ENCODE measurements at places on chromosomes 12 and 14.

- no peak for ATAC-seq
Observed at GRCh38 chr12:71639341-71639760, 24.3 kb downstream of the ZFC3H1 start.

DNA sequence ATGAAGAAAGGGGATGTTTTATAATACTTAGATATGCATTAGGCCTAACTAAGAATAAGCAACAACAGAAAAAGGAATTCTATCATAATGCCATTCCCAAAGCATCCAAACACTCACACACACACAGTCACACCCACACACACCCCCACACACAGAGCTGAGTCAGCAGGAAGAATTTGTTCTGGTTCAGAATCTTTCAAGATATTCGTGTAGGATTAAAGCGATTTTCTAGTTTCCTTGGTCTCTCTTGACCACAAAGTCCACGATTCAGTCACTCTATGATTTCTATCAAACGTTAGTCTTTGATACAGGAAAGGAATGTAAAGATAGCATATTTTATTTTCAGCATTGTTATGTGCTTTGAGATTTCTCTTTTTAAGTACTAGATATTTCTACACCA lies 382.6 kb upstream of the DCN start:
- no peak for ATAC-seq

DNA sequence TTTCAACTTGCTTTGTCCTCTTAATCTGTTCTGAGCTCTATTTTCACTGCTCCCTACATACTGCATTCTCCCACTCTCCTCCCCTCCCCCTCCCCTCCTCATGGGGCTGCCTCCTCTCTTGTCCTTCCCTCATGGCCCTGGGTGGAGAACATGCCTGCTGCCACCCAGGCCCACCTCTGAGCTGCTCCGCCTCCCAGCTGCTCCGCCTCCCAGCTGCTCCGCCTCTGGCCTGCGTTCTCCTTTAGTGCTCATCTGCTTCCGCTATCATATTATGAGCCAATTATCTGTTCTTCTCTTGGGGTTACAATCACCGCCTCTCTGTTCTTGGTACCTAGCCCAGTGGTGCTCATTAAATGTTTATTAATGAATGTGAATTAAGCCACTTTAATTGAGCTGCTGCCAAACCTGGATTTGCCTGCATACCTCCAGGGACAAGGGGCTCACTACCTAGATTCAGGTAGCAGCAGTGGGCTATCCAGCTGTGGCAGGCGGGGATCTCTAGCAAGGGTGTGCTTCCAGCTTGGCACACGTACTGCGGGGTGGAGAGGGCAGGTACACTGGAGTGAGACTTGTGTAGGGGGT lies 32.0 kb upstream of the FAM181A start:
- ATAC-seq, result peak; percentile 84

DNA sequence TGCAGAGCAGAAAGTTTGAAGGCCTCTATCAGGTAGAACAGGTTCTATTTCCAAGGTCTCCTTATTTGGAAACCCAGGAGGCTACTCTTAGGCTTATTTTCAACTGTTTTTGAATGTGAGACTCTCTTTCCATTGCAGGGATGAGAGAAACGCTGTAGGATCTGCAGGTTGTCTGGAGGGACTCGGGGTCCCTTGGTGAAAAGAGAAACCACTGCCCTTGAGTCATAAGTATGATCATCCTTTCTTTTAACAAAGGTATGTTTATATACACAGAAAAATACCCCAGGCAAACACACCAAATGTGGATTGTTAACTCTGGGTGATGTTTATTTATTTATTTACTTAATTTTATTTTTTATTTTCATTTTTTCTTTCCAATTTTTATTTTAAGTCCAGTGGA lies 57.8 kb upstream of the MAX start:
- ATAC-seq, result no peak

DNA sequence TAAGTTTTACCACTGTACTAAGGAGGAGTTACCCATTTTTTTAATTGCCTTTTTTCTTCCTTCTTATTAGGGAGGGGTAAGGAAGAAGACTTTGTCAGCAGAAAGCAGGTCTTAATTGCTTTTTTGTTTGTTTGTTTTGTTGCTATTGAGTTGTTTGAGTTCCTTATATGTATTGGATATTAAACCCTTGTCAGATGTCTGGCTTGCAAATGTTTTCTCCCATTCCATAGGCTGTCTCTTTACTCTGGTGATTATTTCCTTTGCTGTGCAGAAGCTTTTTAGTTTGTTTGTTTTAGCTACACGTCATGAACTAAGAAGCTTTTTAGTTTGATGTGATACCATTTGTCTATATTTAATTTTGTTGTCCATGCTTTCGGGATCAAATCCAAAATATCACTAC lies 13.3 kb downstream of the SPIC start:
- ATAC-seq, result no peak

- ATAC-seq, result no peak
Observed at GRCh38 chr12:54376596-54376995, 7.9 kb downstream of the ZNF385A start.

DNA sequence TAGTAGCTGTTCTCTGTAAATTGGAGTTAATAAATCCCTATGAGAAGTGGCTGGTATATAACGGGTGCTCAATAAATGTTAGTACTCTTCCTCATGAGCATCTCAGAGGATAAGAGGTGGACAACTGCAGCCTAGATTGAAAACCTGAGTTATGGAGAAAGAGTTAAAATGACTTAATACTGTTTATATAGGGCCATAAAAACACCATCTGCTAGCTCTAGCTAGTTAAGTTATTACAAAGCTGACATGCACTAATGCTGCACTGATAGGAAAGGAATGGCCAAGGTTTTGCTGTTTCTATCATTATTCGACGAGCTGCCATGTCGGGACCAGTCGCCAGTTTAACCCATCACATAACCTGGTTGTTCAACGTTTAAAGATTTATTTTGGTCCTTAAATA lies 72.0 kb upstream of the SEL1L start:
- no peak for ATAC-seq

DNA sequence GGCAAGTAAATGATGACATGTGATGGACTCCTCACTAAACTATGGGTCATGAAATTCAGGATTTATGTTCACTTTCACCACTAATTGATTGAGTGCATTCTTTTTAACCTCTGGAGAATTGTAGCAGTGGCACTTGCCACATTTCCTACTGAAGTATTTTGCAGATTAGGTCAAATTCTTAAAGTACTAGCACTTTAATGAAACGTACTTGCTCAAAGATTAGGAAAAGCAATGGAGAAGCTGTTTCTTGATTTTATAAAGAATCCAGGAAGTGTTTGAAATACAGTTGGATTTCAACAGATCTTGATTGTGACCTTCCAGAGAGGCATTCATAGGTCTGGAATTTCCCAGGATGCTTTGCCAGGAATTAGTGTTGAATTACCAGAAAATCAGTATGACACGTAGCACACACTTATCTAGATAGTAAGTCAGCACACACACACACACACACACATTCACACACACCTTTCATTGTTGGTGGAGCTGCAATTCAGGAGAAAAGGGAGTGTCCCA lies 162.6 kb downstream of the MYRFL start:
- peak; percentile 69 for ATAC-seq

GRCh38 chr12:69330475-69331473 lies 17.4 kb upstream of the LYZ start:
- peak; percentile 74 for ATAC-seq

All from motor neuron (in vitro differentiated cells).